ENCODE measurements at places on chromosomes 5 and 9.

GRCh38 chr9:115207003-115207836 lies 89.3 kb upstream of the TNC start:
- DNase-seq, result no peak

DNA sequence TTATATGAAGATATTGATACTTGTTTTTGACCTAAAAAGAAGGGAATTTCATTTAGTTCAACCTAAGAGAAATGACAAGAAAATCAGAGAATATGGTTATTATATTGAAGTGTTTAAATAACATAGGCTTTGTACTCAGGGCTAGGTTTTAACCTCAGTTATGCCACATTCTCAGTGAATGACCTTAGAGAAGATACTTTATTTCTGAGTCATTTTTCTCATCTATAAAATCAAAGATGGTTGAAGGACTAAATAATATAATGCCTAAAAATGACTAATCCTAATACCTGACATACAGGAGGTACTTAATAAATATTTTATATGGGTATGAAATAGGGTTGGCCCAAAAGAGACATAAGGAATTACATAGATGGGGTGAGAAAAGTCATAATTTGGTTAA lies 32.3 kb downstream of the DIMT1 start:
- DNase-seq, result no peak

DNA sequence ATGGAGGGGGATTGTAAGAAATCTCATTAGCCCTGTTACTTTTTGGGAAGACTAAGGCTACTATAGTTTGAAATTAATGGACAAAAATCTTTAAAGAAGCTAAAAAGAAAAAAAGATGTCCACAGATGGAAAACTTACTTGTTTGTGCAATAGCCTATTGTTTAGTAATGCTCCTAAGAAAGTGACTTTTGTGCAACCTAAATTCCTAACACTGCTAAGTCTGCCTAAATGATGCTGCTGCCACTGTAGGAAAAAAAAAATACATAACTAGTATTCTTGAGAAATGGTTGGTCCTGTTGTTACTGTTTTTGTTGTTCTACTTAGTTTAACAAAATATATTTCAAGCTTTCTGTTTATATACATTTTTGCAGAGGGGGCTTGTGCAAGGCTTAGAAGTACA lies 108.2 kb upstream of the NR3C1 start:
- DNase-seq, result no peak

- DNase-seq, result peak; percentile 39
These were observed 935.2 kb upstream of the DMAC1 start for GRCh38 chr9:8734760-8735159.

DNA sequence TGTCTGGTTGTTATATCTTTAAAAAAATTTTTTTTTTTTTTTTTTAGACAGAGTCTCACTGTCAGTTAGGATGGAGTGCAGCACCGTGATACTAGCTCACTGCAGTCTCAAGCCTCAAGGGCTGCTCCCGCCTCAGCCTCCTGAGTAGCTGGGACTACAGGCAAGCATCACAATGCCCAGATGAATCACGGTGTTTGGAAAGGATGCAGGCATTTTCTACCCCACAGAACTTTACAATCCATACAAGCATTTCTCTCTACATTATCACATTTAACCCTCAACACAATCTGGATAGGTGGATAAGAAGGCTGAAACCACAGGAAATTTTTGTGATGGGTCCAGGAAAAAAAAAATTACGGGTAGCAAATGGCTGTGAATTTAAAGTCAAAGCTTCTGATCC lies 5.8 kb upstream of the PCA3 start:
- DNase-seq, result no peak

- DNase-seq, result peak; percentile 42
These were observed 408.3 kb upstream of the RGMB start for GRCh38 chr5:98365126-98365525.

DNA sequence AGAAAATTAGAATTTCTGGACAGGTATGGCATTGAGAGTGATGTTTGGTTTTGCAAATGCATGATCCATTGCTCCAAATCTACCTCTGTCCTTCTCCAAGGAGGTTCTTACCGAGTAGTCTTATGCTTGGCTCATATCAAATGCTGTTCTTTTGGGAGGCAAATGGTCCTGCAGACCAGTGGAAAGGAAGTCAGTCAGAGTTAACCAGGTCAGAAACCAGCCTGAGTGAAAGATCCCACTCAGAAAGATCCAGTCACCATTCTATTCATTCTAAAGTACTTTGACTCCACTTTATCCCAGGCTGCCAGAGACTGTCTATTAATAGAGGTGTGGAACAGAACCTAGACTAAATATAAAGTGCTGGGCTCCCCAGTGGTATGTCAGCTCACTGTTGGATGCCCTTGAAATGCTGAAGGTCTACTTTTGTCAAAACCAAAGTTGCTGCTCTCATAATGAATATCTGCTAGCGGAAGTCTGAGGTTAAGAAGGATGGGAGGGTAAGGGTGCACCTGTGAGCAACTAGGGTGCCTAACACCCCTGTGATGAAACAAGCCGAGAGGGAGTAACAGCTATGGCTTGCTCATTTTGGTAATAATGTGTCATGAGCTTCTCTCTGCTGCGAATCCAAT lies 302.2 kb downstream of the ZNF608 start:
- DNase-seq, result no peak

- DNase-seq, result no peak
These were observed 195.3 kb upstream of the RFX3 start for GRCh38 chr9:3721096-3721495.

DNA sequence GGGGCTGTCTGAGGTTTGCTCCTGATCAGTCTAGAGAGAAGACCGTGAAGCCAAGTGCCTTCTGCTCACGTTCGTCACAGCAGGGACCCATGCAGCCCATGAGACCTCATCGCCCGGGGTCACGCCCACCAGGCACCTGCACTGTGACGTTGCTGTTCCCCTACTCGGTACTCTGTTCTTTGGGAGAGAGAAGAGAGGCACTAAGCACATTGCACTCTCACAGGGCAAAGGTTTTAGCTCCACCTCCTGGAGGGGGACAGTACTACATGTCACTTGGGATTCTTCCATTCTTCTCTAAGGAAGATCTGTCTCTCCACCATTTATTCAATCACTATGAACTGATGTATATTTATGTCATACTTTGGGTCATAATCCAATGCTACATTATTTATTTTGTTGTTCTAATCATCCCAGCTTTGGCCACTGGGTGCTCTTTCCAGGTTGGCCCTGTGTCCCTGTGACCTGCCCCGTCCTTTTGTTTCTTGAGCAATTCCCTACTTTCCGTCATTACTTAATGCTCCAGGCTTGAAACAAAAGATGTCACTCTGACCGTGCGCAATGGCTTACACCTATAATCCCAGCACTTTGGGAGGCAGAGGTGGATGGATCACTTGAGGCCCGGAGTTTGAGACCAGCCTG lies 31.4 kb upstream of the BRD3 start:
- DNase-seq, result peak; percentile 34

GRCh38 chr9:36448017-36448416 lies 47.9 kb upstream of the RNF38 start:
- no peak for DNase-seq

DNA sequence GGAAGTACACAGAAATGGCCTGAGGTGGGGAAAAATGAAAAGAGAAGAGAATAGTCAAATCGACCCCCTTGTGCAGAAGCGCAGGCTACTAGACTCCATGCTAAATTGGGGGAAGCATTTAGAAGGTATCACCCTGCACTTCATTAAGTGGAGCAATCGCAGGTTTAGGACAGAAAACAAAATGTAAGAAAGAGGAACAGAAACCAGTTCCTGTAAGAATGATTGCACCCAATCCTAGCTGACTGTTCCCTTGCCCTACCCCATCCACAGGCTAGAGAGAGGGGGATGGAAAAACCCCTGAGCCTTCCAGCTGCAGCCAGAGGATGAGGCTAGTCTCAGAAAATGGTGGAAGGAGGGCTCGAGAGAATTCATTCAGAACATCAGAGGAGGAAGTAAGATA lies 23.9 kb upstream of the PPP1R2B start:
- DNase-seq, result no peak
